ENCODE measurements at places on chromosomes 12 and 14. TPM values are rescaled to one million over a fixed set of nuclear protein-coding genes. Genes with fewer than 3 reads are reported as not detected.

DNA sequence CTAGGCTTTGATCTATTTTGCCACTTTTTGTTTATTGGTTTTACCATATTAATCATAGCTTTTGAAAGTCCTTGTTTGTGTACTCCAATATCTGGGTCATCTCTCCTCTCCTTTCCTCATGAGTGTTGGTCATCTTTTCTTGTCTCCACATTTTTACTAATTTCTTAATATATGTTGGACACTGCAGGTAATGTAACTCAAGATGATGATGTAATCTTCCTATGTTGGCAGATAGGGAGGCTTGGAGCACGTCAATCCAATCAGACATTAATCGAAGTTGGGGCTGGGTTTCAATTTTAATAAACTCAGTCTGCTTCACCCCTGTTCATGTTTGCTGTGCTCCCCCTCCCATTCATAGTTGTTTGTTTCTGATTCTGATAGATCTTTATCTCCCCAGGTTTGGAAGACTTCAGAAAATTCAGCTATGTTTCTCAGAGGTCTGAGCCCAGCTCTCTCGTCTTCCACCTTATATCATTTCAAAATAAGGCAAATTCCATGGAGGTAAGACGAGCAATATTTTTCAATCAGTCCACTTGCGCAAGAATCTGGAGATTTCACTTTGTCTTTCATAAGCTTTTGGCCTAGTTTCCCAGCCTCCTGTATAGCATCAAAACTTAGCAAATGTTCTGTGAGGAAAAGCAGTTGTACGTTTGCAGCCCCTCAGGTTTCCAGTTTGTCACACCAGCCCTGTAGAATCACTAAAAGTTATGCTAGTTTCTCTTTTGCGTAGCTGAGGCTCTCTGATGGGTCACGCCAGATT is 504.1 kb downstream of the TMTC2 start:
- no peak for DNase-seq

DNA sequence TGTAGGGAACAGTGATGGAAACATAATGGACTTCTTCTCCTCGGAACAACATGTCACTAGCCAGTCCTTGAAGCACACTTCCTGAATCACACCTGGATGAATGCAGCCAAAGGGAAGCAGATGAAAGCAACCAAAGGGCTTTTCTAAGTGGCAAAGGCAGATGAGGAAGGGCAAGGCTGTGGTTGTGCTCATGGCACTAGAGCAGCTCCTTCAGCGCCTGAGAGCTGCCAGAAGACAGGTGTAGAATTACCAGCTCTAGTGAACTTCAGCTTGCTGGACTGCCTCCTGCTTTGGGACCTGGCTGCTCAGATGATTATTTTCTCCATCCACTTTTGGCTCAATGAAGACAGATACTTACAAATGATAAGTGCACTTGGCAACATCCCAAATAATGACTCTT is 1372.1 kb upstream of the SEL1L start:
- no peak for DNase-seq

GRCh38 chr12:94643606-94644005 is 6.8 kb downstream of the TMCC3 start:
- DNase-seq, result no peak

DNA sequence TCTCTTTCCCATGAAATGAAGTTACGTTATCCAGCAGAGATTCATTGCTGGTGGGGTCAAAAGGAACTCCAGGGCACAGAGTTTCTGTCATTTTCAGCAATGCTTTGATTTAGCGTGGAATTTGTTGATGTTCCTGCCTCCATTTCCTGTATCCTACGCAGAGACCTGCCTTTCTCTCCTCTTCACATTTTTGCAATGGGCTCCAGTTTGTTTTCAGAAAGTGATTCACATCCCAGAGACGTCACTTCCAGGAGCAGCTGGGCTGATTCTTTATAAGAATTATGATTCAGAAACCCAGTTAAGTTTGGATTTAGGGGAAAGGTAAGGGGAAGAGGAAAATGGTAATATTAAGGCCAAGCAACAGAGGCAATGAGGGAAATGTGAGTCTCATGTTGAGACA is 11.6 kb downstream of the RNASE10 start:
- DNase-seq, result no peak

GRCh38 chr14:85281921-85282320 is 248.0 kb upstream of the FLRT2 start:
- no peak for DNase-seq

DNA sequence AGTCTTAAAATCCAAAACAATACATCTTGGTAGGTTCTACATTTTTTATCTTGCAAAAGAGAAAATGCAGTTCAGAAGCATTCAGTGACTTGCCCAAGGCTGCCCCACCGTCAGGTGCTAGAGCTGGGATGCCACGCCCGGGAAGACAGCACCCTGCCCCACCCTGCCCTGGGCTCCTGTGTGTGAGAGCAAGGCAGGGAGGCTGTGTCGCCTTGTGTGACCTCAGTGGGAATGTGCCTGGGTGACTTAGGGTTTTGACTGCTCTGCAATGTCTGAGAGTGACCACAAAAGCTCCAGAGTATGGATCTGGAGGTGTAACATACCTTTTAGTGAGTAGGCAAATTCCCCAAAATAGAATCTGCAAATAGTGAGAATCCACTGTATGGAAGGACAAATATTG is 60.0 kb downstream of the AACS start:
- no peak for DNase-seq

GRCh38 chr12:72207079-72207478 is 65.1 kb upstream of the TRHDE start:
- DNase-seq, result no peak

DNA sequence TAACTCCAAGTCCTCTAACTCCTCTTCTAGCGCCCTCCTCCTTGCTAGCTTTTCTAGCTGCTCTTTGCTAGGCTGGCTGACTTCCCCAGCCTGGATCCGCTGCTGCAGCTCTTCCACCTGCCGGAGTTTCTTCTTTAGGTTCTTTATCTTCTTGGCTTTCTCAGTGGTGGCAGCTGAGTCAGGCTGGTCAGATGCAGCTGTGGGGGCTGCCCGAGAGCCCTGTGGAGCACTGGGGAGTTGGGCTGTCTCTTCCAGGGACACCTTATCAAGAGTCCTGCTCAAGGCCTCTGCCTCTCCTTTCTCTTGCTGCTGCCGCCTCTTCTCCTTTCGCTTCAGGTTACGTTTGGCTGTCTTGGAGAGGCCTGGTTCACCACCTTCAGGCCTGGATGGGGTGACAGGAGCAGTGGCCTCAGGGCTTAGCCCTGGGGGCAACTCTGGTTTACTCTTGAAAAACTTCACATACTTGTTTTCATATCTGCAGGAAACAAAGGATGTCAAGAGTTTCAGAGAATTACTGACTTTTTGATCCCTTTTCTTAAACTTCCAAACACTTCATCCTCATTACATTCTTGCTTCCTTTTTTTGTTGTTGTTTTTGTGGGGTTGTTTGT is 25.7 kb downstream of the PYM1 start:
- DNase-seq, result no peak

GRCh38 chr14:76467711-76468155 is 91.8 kb downstream of the ESRRB start:
- DNase-seq, result no peak

DNA sequence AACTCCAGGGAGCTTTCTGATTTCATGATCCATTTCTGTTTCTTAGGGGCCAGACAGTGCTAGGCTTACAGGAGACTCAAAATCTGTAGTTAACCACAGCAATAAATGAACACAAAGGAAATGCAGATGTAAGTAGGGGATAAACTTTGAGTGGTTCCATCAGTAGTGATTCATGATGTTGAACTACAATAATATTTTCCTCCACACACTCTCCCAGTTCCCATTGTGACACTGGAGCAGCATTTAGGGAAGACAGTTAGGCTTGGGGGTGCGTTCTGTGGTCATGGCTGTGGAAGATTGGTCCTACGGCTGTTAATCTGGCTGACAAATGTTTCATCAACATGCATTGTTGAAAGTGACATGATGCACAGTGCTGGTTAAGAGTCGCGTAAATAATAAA is 66.9 kb downstream of the HMGA2 start:
- no peak for DNase-seq

DNA sequence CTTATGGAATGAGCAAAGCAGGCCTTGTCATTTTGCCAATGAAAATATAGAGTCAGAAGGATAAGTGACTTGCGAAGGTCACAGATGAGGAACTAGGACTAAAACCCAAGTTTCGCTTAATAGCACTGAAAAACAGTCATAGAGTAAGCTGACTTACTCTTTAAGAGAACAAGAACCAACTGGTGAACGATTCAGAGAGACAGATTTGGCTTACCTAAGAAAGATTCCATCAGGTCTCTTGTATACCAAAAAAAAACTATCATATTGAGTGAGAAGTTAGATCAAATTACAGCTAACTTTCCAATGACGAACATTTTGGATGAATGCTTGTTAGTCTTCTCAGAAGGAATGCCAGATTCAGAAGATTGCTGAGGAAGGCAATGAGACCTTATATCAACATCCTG is 74.2 kb downstream of the ZFC3H1 start:
- no peak for DNase-seq

GRCh38 chr12:47277972-47278448 is 198.3 kb upstream of the AMIGO2 start:
- DNase-seq, result no peak

The NOP9 gene
- 25.7 TPM for total RNA-seq

The SCYL2 gene
- total RNA-seq, result 40.9 TPM

The GNS gene
- 22.4 TPM for total RNA-seq

The CIROP gene
- total RNA-seq, result not detected

All from T-helper 17 cell (primary cell).